Fibroblast of lung (primary cell): ENCODE measurements at places on chromosomes 2 and 18. TPM values are rescaled to one million over a fixed set of nuclear protein-coding genes. Genes with fewer than 3 reads are reported as not detected.

The DNER gene
- 0.26 and 0.33 TPM in 2 replicates for total RNA-seq

The MAP3K20 gene
- 120 and 138 TPM in 2 replicates for total RNA-seq

The ALK gene
- total RNA-seq, result under 0.01 TPM in 2 replicates

The GPR75 gene
- total RNA-seq, result 0.77 and 1.8 TPM in 2 replicates

The LRATD1 gene
- 0.51 and 0.99 TPM in 2 replicates for total RNA-seq

The LRRC30 gene
- not detected in 2 replicates for total RNA-seq

The RIT2 gene
- not detected in 2 replicates for total RNA-seq

The CCL20 gene
- not detected in 2 replicates for total RNA-seq

The CD28 gene
- not detected in 2 replicates for total RNA-seq

The TLX2 gene
- under 0.01 TPM in 1 of 2 replicates, not detected in the other for total RNA-seq

GRCh38 chr2:218885981-218886947 lies 5.6 kb downstream of the WNT10A start:
- no peak for DNase-seq

DNA sequence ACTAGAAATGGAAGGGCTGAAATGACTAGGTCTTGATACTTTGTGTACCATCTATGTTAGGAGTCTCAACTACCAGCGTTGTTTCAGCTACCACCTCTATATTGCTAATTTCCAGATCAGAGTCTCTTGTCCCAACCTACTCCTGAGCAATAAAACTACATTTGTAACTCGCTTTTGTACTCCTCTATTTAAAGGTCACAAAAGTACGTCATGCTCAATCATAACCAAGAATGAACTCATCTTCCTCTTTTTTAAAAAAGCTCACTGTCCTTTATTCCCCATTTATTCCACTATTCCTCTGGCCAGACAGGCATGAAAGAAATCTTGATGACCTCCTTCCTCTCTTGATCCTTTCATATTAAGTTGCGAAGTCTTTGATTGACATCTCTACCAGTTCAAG lies 11.2 kb upstream of the MATN3 start:
- DNase-seq, result no peak

DNA sequence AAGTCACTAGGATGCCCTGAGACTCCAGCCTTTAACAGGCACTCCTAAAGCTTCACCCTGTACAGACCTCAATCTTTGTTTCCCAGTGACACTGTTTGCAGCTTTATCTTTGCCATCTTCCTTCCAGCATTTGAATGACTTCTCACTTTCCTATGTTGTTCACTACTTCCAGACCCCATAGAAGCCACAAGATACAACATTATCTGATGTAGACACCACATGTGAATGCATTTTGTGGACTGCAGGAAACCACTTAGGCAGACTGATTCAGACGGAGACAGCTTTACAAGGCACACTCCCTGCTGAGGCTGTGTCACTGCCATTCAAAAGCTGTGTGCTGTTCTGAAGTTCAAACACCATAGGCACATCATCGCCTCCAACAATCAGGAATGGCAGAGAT lies 67.3 kb upstream of the SPATS2L start:
- no peak for DNase-seq

DNA sequence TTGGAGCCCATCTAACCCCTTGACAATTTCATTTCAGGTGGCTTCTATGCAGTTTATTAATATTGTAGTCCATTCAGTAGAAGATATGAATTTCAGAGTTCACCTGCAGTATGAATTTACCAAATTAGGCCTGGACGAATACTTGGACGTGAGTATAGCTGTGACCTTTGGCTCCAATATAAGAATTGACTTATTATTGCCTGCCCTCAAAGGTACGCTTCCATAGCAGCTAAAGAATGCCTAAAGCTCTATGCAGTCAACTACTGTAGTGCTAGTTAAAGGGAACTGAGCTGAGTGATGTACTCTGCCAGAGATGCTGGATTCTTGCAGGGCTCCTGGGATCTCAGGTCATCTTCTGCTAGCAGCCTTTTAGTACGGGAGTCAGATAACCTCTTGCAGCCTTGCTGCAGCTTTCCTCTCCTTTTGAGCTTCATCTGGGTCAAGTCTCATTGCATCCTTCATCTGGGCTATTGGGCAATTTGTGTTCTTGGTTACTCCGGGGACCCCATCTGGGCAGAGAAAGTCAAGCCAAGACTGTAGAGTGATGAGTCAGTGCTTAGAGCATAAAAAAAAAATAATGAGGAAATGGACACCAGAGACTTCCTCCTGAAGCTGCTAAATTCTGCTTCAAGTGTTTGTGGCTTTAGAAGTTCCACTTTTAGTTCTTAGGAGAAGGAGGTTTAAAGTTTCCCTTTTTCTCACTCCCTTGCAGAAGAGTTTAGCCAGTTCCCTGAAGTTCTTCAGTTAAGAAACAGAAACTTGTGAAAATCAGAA lies 105.6 kb downstream of the PRPF40A start:
- DNase-seq, result peak; percentile 91

DNA sequence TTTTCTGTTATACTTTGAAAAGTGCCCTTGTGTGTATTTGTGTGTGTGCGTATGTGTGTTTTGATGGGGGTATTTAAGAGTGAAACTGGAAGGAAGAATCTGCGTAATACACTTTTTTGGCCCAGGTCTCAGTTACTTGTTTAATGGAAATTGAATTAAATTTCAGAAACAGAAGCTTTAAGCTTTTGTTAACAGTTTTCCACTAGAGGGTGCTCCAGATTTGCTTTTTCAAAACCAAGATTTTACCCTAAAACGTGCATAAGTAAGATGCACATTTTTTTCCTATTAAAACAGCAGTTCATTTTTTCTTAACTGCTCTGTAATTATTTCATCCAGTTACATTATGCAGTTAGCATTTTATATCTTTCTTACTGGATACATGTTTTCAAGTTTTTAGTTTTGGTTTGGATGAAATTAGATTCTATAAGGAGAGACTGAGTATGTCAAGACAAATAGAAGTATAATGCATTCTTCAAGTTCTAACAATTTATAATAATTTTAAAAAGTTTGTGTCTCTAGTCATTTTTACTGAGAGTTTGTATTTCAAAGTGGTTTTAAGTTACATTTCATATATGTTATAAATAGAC lies 97.2 kb downstream of the PIK3C3 start:
- peak; percentile 17 for DNase-seq

DNA sequence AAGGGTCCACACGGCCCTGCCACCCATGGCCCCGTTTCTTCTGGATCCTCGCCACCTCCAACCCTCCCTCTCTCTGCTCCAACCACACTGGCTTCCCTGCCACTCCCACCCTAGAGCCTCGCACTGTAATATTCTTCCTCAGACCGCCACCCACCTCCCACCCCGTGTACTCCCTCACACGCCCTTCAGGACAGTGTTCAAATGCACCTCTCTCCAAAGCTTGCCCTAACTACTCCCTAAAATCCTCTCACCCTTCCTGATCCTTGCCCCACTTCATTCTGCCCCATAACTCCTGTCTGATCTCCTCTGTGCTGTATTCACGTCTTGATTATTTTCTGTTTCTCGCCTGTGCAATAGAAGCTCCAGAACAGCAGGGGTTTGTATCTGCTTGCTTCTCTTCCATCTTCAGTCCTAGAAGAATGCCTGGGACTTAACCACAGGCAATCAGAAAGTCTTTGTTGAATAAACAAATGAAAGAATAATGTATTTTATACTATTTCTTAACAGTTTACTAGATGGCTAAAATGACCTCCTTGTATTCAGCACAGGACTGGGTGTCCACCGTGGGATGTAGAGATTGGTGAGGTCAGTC lies 25.5 kb downstream of the EPB41L3 start:
- peak; percentile 5 for DNase-seq

GRCh38 chr2:148244593-148245292 lies 223.9 kb downstream of the MBD5 start:
- DNase-seq, result peak; percentile 78

DNA sequence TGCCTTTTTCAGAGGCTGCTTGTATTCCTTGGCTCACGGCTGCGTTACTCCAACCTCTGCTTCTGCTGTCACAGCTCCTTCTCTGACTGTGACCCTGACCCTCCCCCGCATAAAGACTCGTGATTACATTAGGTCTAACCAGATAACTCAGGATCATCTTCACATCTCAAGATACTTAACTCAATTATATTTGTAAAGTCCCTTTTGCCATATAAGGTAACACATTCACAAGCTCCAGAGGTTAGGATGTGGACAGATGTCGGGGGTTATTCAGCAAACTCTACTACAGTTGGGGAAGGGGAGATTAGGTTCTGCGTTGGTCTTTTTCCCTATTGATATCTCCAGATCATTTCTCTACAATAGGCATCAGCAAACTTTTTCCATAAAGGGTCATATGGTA lies 76.9 kb downstream of the EVA1A start:
- no peak for DNase-seq

- DNase-seq, result no peak
Observed at GRCh38 chr2:43798300-43798699, 24.5 kb downstream of the DYNC2LI1 start.

- peak; percentile 14 for DNase-seq
Observed at GRCh38 chr2:230842473-230842872, 22.3 kb upstream of the ITM2C start.

- no peak for DNase-seq
Observed at GRCh38 chr2:71700658-71701397, 247.5 kb downstream of the DYSF start.

GRCh38 chr18:13401404-13401803 lies 182.8 kb downstream of the LDLRAD4 start:
- no peak for DNase-seq

DNA sequence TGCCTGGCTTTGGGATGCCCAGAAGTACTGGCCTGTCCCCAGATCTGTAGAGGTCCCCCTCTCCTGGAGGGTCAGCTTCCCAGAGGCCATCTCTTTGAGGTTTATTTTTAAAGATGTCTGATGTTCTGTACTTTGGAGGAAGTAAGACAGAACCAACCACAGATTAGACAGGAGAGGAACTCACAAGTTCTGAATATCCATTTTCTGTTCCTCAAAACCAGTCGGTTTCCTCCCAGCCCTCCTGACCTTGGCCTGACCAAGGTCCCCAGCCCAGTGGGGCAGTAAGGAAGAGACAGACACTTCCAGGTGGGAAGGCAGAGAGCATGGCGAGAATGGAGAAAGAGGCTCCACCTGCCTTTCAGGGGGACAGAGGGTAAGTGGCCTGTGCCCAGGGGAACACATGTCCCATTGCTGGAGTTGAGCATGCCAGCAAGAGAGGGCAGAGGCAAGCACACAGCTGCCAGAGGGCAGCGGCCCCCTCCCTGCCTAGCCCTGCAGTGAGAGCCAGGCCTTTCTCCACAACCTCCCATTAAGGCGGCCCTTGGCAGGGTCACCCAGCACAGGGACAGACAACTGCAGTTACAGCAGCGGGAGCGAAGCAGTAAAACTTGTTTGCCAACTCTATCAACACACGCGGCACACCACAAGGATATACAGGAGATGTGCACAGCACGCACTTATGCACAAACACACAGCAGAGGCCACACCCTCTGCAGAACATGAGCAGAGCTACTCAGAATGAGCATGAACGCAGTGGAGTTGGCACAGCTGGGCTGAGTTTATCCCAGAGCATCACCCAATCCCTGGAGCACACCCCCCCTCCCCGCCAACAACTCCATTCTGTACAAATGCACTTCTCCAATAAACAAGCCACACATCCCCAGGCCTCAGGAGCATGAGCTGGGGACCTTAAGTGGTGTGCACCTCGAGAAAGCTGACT lies 18.5 kb upstream of the SEMA4C start:
- no peak for DNase-seq

GRCh38 chr2:190050001-190050400 lies 12.5 kb downstream of the MSTN start:
- DNase-seq, result peak; percentile 26

DNA sequence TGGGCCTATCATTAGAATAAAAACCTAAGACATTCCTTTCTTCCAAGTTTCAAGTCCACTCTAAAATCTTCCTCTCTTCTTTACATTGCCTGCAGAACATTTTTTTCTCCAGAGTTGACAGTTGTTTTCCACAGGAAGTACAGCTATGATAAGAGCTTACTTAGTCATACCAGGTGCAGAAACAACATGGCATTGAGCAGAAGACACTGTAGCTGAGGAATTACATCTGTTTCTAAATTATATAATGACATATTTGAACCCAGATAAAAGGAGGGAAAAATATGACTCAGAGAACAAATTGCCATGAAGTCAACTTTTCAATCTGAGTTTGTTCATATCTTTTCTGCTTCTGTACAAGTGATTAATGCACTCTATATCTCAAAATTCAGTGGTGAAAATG lies 30.2 kb downstream of the CMPK2 start:
- DNase-seq, result no peak

DNA sequence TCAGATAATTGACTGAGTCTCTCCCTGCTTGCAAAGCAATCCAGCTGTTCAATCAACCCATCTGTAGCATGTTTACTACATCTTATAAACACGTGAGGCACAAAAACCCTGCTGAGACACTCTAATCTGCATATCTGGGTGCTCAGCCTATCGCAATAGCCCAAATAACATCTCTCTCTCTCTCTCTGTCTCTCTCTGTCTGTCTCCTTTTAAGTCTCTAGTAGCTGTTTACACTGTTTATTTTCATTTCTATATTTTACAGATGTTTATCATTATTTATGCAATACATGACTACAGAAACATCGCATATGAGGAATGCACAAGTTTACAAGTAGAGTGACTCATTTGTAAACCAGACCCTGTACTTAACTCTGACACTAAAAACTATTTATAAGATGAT lies 422.1 kb upstream of the DSEL start:
- peak; percentile 89 for DNase-seq

- peak; percentile 56 for DNase-seq
Observed at GRCh38 chr2:240851078-240851991, 17.3 kb upstream of the AGXT start.

GRCh38 chr2:127103243-127104165 lies 3.5 kb downstream of the BIN1 start:
- DNase-seq, result no peak

DNA sequence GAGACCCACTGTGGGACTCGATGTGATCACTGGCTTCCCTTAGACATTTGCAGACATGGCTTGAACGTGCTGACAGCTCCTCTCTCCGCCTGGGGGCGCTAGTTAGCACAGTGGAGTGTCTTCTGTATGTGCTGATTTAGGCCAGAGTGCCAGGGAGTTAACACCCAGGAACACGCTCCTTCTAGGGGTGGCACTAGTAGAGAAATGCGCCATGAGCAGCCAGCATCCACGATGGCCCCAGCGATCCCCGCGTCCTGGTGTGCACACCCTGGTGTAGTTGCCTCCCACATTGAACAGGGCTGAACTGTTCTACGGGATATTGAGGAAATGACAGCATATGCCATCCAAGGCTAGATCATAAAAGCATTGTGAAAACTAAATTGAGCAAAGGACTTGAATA lies 11.4 kb upstream of the NMUR1 start:
- no peak for DNase-seq

DNA sequence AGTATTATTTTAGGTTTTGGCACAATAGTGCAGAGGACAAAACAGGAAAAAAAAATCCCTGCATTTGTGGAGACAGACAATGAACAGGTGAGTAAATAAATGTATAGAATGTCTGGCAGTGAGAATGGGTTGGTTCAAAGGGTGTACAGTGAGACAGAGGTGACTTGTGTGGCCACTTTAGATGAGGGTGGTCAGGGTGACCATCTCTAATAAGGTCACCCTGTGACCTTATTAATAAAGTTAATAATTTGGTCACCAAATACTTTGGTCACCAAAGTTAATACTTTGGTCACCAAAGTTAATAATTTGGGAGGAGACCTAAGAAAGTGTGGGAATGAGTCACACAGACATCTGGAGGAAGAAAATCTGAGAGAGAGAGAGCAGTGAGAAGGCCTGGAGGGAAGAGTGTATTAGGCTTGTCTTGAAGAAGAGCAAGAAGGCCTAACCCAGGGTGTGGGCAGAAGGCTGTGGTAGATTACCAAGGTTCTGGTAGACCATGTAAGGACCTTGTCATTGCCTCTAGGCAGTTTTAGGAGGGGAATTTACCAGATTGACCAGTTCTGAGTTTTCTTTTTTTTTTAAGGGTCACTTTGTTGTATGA lies 1368.4 kb upstream of the CELF4 start:
- no peak for DNase-seq

GRCh38 chr2:185664384-185664783 lies 74.2 kb upstream of the FSIP2 start:
- DNase-seq, result no peak
